Naive B cell (primary cell): ENCODE measurements at places on chromosomes 4 and X.

GRCh38 chrX:72317139-72317538 lies 11.4 kb upstream of the CITED1 start:
- no peak for DNase-seq

DNA sequence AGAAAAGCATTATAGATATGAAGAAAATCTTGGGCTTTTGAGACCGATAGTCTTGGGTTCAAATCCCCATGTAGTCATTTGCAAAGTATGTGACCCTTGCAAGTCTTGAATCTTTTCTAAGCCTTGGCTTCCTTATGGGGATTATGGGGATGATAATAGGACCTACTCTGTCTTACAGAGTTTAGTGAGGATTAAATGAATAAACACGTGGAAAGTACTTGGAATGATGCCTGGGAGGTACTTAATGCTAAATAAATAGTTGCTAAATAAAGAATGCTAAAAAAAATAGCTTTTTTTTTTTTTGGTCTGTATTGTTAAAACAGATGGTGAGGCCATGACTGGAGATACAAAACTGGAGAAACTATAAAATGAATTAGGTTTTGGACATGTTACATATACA lies 292.7 kb downstream of the GPAT3 start:
- DNase-seq, result no peak

DNA sequence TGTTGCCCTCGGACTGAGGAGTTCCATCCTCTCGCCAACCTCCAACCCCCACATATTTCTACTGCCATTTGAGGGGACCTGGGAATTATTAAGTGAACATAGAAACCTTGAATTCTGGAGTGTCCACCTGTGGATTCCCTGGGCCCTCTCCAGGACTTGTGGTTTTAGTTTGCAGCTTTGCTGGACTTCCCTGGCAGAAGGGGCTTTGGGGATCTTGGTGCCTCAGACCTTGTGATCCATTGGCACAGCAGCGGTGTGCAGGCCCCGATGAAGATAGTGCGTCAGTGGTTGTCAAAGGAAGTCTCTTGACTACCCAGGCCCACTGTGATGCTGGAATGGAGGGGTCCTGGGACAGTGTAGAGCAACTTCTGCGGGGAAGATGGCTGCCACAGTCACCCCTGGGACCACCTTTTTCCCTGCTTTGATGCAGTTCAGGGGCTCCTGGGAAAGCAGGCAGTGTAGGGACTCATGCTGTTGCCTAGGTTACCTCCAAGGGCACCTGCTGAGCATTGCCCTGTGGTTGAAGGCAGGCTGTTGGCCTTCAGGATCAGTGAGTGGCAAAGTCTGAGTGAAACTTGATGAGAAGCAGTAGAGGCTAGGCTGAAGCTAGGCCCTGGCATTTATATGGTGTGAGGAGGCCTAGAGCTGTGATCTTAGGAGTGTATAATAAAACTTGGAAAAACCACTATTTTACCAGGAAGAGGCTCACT lies 2.2 kb downstream of the SLC16A2 start:
- no peak for DNase-seq

DNA sequence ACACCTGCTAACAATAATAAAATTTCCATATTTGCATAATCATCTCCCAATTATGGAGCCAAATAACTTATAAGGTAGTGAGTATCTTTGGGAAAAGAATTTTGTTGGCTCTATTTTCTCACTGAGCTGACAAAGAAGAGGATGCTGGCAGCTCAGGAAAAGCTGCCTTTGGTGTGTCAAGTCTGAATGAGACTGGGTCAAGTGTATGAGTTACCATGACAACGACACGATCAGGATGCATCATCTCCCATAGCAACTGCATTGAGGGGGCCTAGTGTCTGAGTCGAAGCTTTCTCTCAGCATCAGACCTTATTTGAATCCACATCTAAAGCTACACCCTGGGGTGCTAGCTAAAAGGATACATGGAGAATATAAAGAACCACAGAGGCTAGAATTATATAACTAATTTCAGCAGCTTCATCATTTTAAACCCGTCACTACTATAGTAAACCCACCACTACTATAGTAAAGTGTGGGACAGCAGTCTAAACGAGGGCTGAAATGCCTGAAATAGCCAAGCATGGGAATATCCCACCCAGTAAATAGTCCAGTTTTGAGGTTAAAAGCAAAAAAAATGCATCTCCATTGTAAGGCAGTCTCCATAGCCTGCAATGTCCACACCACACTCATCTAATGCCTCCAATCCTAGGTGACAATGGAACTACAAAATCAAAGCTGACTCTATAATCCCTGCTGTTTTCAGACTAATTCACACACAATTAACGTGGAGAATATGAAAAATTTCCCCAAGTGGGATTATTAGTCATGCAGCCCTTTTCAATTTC lies 16.0 kb downstream of the GSPT2 start:
- no peak for DNase-seq

DNA sequence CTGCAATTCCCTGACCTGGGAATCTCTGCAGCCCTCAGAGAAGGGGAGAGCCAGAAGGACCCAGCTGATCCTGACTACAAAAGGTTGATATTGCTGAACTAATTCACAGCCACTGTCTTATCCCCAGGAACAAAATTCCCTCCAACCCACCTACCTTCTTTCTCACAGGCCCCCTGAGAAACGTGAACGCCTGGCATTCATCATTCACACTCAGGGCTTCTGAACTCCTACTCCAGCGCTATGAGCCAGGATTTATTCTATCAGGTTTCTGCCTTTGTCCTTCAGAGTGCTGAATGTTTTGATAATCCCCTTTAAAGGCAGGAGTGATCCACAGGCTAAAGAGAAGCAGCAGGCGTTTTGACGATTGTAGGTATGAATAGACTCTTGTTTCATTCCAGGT lies 76.5 kb downstream of the KCNIP4 start:
- DNase-seq, result no peak

DNA sequence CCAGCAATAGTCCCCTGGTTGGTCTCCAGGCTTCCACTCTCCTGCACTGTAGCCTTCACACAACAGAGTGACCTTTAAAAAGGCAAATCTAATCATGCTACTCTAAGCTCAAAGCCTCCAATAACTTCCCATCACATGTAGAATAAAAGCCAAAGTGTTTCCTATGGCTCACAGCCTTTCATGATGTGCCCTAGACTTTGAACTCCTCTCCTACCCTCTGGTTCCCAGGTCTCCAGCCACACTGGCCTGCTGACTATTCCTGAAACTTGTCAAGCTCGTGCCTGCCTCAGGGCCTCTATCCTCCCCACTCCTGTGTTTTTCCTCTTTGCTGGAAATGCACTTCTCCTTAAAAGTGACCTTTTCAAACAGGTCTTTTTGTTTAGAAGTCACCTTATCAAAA lies 3.1 kb downstream of the MANBA start:
- DNase-seq, result no peak

DNA sequence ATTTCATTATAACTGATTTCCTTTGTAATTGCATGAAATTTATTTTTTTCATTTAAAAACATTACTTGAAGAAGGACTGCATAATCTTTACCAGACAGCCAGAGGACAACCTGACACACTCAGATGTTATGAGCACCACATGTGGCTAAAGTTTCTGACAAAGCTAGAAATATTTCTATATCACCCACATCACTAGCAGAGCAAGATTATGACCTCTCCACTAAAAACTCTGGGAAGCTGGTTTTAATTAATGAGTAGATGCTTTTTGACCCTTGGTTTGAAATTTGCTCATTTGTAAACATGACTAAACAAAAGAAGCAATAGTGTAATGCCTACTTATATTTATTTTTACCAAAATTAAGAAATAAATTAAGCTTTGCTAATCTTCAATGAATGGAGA lies 661.5 kb upstream of the EPHA5 start:
- DNase-seq, result no peak

DNA sequence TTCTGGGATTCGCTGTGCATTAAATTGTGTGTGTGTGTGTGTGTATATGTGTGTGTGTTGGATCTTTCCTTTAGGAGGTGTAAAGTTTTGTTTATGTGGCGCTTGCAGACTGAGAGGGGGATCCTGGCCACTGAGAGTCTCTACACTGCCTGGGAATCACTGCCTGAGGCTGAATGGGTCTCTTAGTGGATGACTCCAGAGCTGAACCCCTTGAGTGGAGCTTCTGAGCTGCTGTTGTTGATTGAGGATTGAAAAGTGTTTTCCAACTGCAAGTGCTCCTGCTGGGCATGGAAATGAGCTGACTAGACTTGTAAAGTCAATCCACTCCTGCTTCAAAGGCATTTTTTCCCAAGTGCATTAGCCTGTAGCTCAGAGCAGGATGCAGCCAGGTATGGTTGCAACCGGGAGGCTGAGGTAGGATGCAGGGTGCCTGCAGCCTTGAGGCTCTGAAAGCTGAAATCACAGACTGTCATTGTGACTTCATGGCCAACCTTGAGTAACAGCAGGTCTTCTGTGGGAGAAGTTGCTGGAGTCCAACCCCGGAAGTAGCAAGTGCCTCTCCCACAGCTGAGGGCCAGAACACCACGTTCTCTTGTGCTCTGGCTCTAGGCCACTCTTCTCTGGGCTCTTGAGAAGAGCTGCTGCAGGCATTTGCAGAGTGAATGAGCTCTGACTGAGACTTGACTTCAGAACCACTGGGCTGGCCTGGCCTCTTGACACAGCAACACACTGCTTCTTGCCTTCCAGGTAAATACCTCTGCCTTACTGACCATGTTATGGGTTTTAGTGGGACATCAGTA lies at the start of gene TBX22:
TBX22 (plus strand) TSS at position 613 of the 800 bp plus-strand sequence. CDS start 7,517 bp downstream, outside the sequence.
- DNase-seq, result no peak

DNA sequence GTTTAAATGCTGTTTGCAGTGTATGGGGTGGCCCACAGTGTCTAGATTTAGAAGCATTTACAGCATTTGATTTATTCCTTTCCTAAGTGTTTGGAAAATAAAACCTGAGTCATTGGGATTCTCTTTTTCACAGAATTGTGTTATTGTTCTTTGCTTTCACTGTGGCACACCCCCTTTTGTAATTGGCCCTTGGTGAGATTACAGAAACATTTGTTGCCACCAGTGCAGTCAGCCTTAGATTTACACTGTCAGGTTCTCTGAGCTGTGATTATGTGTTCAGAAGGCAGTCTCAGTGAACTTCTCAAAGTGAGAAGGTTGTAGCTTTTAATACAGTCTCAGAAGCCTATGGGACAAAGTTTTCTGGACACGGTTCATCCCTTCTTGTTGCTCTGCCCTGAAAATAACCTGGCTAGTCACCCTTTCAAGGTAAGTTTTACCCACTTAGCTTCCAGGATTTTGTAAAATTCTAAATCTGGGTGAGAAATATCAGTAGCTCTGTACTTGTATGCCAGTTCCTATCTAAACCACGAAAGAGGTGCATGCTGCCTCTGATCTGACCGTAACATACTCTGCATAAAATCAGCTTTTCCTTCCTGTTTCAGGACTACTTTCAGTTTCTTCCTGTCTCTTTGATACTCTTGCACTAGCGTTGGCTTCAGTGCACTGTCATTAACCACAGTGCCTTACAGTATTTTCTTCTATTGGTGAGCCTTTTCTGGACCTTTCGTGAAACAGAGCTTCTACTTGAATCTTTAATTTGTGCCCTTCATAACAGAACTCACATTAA lies 12.6 kb downstream of the RUFY3 start:
- peak; percentile 75 for DNase-seq

DNA sequence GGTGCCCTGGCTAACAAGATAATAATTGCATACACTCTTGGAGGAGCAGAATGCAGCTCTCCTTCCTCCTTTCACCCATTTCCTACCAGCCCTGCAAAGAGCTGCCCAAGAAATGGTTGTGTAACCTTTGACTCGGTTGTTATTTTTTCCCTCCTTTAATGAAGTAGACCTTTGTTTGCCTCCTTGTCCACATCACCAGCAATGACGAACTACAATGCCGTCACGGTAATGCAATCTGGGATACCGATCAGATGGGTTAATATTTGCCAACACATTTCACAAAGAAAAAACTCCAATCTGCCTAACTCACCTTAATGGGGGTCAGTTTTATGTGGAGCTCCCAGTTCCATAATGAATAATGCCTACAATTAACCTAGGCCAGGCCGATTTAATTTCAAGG lies 32.0 kb downstream of the GPRIN3 start:
- DNase-seq, result no peak

GRCh38 chr4:123833171-123833643 lies 436.6 kb downstream of the SPRY1 start:
- no peak for DNase-seq

GRCh38 chr4:128583753-128584712 lies 225.5 kb upstream of the JADE1 start:
- no peak for DNase-seq

DNA sequence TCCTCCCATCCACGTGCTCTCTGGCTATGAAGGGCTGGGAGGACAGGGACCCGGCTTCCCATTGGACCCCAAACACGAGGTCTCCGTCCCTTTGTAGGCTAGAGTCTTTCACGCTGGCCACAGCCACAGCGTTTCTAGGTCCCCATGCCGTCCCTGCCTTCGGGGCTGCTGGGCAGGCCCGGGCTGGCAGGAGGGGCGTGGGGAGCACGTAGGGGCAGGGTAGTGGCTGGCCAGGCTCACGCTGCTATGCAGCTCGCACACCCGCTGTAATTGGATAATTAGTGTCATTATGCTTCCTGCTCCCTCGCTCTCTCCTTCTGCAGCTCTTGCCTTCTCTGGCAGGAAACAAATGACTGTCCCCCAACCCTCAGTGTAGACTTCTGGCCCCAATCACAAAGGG lies 9.8 kb downstream of the ATP2B3 start:
- DNase-seq, result no peak

- DNase-seq, result no peak
Measured at GRCh38 chr4:122635205-122635604, 14.3 kb upstream of the IL21 start.

- peak; percentile 59 for DNase-seq
Measured at GRCh38 chr4:163673848-163674697, 179.6 kb downstream of the TMA16 start.

- no peak for DNase-seq
Measured at GRCh38 chr4:188993871-188994270, 854.6 kb downstream of the TRIML1 start.

DNA sequence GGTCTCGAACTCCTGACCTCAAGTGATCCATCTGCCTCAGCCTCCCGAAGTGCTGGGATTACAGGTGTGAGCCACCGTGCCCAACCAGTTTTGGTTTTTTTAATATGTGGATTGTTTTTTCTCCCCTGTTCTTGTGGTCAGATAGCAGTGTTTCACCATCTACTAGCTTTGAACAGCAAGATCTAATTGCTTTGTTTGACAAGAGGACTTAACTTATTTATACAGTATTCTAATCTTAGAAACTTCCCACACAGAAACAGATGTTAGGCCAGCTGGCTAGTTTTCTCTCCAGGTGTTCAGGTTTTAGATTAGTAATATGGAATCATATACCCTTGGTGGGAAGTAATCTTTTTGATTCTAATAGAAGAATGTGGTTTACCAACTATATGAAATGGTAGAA lies 12.9 kb downstream of the ING2 start:
- DNase-seq, result no peak

DNA sequence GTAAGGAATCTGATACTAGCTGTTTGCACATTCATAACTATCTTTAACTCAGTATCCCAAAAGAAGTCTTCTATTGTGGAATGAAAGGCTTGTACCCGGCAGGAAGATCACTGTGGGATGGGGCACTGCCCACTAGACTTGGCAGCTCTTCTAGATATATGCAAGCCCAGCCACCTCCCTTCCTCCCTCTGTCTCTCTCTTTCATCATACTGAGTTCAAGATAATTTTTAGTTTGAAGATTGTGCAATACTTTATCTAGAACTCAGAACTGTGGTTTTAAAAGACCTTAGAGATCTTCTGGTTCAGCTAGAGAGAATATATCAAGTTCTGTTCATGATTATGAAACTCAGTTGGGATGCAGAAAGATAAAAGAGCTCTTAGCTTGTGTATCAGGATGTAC lies 22.5 kb upstream of the GPR34 start:
- no peak for DNase-seq
